Cardiac muscle cell (in vitro differentiated cells and primary cell): ENCODE measurements at places on chromosomes 6 and 20. TPM values are rescaled to one million over a fixed set of nuclear protein-coding genes. Genes with fewer than 3 reads are reported as not detected.

Gene BMP7
- 213 and 276 TPM in 2 replicates for total RNA-seq

Gene KHDC1L
- total RNA-seq: not detected in 2 replicates

DNA sequence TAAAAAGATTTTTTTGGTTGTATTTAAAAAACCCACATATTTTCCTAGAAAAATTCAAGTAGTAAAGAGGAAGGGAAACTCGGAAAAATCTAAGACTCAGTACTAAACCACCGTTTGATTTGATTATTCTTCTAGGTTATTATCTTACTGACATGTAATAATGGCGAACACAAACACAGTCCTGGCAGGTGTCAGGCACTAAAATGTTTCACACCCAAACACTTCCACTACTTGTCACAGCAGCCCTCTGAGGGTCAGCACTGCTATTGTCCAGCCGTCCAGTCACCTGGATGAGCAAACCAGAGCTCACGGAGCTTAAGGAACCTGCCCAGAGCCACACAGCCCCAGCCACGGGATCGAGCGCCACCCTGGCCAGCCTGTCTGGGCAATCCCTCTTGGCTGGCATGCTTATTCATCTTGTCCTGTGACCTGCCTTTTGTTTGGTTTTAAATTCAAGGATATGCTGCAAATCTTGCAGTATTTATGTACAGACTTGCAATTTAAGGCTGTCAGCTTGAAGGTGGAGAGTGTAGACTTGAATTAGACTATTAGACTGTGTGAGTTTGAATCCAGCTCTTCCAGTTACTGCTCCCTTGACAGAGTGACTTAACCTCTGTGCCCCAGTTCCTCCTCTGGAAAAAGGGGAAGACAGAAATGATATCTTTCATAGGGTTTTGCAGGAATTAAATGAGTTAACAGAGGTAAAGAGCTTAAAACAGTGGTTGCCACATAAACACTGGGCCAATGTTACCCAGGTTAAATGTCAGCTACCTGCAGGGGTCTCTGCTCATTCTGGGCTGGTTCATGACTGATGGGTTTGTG, 82.2 kb downstream of the CDYL start:
- H3K4me3 ChIP-seq: no peak overlapping the region
- DNase-seq: no peak
- H3K36me3 ChIP-seq: no peaks in the 10 kb centered on the region
- no peak overlapping the region for H3K27ac ChIP-seq
- no peaks in the 10 kb centered on the region for H3K27me3 ChIP-seq
- peaks cover 11% of the 10 kb centered on the region for H3K4me1 ChIP-seq

Gene PXT1
- total RNA-seq: not detected in 2 replicates

Gene MYB
- 0.21 and 0.56 TPM in 2 replicates for total RNA-seq

GRCh38 chr6:124924333-124924759, 37.9 kb upstream of the RNF217 start:
- H3K27ac ChIP-seq: no peak overlapping the region
- no peak overlapping the region for H3K4me3 ChIP-seq
- DNase-seq: peak; percentile 11

DNA sequence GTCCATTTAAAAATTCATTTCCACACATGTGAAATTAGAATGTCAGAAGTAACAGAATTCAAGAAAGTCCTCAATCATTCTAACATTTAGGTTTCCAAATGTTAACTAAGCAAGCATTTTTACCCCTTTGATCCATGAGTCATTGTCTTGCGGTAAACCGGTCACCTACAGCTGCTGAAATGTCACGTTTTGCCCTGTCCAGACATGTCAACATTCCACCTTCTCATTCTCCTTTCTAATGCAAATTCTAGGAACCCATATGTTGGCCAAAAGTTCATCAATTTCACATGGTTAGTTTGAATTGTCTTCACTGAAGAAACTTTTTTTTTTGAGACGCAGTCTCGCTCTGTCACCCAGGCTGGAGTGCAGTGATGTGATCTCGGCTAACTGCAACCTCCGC, 117.2 kb downstream of the IPCEF1 start:
- no peak overlapping the region for H3K27ac ChIP-seq
- DNase-seq: no peak
- no peaks in the 10 kb centered on the region for H3K4me1 ChIP-seq
- H3K36me3 ChIP-seq: no peaks in the 10 kb centered on the region

GRCh38 chr6:27839626-27840475, 72.3 kb downstream of the OR2B2 start:
- no peaks in the 10 kb centered on the region for H3K36me3 ChIP-seq
- H3K4me1 ChIP-seq: peaks cover 15% of the 10 kb centered on the region
- DNase-seq: peak; percentile 21
- H3K4me3 ChIP-seq: peak overlapping the region; percentile 38

Gene MEI4
- 0.21 and 0.36 TPM in 2 replicates for total RNA-seq
